ENCODE measurements at places on chromosomes 7 and 10. TPM values are rescaled to one million over a fixed set of nuclear protein-coding genes. Genes with fewer than 3 reads are reported as not detected.

The ST8SIA6 gene
- not detected for total RNA-seq

The MRPS33 gene
- total RNA-seq: 4.6 TPM

The IQUB gene
- 1.6 TPM for total RNA-seq

The DUSP5 gene
- 9.2 TPM for total RNA-seq

The ACHE gene
- total RNA-seq: 7.3 TPM

The ZC3HAV1L gene
- 6.2 TPM for total RNA-seq

The UNC5B gene
- 10.4 TPM for total RNA-seq

The GIMAP2 gene
- 3.9 TPM for total RNA-seq

The WNT2 gene
- total RNA-seq: not detected

The FGFR2 gene
- 78.1 TPM for total RNA-seq

The KCNIP2 gene
- total RNA-seq: 1.8 TPM

The ANKRD61 gene
- not detected for total RNA-seq

All from body of pancreas (tissue), 4 donors.